ENCODE measurements at places on chromosomes 3 and 15.

DNA sequence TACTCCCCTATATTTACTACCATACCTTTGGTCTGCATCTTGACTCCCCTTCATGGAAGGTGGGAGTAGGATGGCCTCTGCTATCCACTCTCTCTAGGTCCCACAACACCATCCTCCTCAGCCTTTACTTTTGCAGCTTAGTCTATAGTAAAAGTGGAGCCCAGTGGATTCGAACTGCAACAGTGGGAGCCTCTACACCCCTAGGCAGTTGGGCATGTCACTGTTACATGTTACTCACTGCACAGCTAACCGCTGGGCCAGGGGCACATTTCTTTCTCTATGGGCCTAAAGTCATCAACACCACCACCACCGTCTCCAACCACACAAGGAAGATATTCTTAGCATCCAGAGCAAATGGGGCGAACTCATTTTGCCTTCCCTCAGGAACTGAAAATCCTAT lies 62.9 kb downstream of the KLF13 start:
- DNase-seq, result no peak

- no peak for DNase-seq
Measured at GRCh38 chr15:60179786-60180391, 175.8 kb downstream of the FOXB1 start.

DNA sequence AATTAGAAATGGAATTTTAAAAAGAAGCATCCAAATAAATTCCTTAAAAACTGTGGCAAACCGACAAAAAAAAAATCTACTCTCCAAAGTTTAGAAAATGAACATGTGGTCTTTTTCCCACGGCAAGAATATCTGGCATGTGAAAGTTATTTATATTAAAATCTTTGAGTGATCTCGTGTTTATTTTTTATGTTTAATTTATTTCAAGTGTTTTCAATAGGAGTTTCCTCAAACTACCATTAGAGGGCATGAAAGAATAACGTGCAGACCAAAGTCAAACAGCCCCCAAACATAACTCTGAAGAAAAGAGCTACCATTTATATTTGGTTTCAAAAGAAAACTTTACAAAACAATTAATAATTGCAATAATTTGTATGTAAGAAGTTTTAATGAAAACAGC lies 286.4 kb downstream of the ZIC4 start:
- no peak for DNase-seq

DNA sequence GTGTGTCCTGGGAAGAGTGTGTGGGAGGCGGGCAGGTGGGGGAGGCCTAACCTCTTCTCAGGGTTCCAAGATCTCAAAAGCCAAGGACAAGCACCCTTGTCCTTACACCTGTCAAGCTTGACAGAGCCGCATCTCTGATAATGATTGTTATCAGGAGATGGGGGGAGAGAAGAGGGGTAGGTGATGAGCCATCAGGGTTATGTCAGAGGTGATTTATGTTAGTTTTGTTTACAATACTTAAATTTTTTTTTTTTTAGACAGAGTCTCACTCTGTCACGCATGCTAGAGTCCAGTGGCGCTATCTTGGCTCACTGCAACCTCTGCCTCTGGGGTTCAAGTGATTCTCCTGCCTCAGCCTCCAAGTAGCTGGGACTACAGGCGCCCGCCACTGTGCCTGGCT lies 7.4 kb upstream of the NCBP2 start:
- DNase-seq, result no peak

GRCh38 chr3:130907966-130908365 lies 14.1 kb downstream of the ATP2C1 start:
- DNase-seq, result no peak

- DNase-seq, result no peak
Measured at GRCh38 chr15:97425596-97425995, 534.9 kb upstream of the ARRDC4 start.

DNA sequence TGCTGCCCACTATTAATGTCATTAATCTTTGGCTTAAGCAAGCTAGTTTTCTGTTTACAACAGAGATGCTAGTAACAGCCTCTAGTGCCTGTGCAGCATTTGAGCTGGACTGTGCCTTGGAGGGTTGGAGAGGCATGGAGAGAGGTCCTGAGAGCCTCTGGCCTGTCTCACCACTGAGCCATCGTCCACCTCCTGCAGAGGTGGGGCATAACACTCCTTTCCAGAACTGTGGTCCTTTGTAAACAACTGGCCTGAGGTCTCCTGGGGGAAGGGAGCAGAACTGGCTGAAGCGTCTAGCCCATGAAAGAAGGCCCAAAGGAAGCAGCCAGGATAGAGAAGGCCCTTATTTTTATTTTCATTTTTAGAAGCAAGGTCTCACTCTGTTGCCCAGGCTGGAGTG lies 10.0 kb upstream of the CAMKV start:
- no peak for DNase-seq

DNA sequence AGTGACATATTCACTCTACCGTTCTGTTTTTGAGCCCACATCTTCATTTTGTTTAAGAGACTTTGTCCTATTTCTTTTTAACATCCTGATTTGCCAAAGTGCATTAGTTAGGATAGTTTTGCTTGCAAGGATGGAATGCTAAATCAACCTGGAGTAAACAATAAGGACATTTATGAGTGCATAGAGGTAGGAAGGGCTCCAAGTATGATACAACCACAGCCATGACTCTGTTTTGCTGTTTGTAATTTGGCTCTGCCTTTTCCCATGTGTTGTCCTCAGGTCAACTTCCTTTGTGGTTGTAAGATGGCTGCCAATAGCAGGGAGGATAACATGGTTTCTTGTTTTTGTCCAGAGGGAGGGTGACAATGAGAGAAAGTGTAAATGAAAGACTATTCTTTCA lies 66.4 kb upstream of the GOLIM4 start:
- no peak for DNase-seq

DNA sequence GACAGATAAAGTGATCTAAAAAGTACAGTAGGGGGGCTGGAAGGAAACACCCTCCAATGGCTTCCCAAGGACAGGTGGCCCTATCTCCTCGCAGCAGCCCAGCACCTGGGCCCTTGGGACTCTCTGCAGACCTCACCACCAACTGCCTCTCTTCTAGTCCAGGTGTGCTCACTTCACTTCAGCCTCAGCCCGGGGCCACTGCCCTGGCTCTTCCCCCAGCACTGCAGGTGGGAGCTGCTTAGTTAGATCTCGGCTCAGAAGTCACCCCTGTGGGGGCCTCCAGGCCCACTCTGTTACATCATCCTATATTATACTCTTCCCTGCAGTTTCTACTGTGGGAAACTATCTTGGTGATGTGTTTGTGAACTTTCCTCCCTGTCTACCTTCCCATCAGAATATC lies 2.0 kb downstream of the KLF15 start:
- DNase-seq, result no peak

GRCh38 chr3:44001072-44001471 lies 240.6 kb upstream of the TOPAZ1 start:
- no peak for DNase-seq

DNA sequence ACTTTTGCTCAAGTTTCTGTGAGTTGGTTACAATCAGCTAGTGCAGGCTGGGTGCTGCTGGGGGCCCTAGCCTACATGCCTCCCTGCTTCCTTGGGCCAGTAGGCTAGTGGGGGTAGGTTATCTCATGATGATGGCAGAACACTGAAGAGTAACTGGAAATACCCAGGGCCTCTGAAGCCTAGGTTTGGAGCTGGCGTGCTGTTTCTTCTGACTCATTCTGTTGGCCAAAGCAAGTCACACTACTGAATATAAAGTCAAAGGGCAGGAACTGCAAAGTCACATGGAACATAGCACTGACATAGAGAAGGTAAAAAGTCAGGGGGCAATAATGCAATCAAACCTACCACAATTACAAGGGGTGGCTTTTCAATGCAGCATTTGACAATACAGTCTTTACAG lies 34.5 kb downstream of the RASGRP1 start:
- no peak for DNase-seq

DNA sequence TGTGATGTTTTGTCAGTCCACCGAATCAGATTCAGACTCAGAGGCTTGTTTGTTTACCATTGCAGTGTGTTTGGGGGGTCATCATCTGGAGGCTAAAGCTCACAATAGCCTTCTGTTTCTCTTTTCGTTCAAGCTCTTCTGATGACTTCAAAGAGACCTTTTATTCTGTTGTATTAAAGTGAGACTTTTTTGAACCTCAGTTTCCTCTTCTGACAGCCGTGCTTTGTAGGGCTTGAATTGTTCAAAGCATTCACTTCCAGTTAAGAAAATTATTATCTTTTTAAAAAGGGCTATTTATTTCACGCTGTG lies 1.3 kb downstream of the PXK start:
- DNase-seq, result no peak

DNA sequence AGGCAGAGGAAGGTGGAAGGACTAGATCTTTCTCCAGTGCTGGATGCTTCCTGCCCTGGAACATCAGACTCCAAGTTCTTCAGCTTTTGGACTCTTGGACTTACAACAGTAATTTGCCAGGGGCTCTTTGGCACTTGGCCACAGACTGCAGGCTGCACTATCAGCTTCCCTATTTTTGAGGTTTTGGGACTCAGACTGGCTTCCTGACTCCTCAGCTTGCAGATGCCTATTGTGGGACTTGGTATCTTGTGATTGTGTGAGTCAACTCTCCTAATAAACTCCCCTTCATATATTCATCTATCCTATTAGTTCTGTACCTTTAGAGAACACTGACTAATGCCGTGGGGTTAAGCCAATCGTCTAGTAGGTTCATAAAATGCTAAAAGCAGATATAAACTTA lies 8.8 kb upstream of the B3GNT5 start:
- DNase-seq, result no peak

DNA sequence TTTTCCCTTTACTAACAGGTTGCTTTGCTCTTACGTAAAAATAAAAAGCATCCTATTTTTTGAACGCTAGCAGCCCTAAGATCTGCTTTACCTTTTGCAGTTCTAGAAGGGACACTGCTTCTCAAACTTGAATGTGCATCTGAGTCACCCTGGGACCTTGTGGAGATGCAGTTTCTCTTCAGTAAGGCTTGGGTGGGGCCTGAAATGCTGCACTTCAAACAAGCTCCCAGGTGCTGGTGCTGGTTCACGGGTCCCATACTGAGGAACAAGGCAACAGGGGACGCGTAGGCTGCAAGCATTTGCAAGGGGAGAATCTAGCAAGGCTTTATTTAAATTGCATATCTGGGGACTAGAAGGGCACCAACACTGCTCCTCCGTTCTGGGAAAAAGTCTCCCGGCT lies 30.0 kb downstream of the MB21D2 start:
- DNase-seq, result no peak

DNA sequence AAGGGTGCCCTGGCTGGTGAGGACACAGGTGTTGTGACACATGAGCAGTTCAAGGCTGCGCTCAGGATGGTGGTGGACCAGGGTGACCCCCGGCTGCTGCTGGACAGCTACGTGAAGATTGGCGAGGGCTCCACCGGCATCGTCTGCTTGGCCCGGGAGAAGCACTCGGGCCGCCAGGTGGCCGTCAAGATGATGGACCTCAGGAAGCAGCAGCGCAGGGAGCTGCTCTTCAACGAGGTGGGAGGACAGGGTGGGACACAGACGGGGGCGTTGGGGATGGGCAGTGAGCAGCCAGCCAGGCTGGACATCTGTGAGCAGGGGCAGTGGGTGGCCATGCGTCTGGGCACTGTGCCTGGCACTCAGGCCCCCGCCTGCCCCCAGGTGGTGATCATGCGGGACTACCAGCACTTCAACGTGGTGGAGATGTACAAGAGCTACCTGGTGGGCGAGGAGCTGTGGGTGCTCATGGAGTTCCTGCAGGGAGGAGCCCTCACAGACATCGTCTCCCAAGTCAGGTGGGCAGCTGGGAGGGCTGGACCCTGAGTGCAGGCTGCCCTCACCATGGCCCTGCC lies 10.3 kb downstream of the ANKRD63 start:
- DNase-seq, result no peak

- no peak for DNase-seq
Measured at GRCh38 chr3:27511724-27512422, 27.7 kb upstream of the SLC4A7 start.

GRCh38 chr3:57120040-57120439 lies 45.1 kb downstream of the IL17RD start:
- DNase-seq, result no peak

GRCh38 chr3:73255609-73256029 lies 194.2 kb downstream of the EBLN2 start:
- no peak for DNase-seq

DNA sequence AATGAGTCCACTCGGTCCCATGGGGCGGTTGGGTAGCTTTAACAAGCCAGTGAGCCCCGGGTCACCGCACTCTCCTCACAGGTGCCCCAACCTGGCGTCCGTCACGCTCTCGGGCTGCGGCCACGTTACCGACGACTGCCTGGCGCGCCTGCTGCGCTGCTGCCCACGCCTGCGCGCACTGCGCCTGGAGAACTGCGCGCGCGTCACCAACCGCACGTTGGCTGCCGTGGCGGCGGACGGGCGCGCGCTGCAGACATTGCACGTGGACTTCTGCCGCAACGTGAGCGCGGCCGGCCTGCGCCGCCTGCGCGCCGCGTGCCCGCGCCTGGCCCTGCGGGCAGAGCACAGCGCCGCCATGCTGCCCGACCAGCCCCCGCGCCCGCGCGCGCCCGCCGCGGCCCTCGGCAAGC lies 3.4 kb downstream of the FBXL22 start:
- peak; percentile 70 for DNase-seq

DNA sequence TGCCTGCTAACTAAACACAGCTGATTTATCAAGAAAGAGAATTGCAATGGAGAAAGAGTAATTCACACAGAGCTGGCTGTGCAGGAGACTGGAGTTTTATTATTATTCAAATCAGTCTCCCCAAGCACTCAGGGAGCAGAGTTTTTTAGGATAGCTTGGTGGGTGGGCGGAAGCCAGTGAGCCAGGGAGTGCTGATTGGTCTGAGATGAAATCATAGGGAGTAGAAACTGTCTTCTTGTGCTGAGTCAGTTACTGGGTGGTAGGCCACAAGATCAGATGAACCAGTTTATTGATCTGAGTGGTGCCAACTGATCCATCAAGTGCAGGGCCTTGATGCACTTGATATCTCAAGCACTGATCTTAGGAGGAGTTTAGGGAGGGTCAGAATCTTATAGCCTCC lies 891.9 kb upstream of the CADM2 start:
- no peak for DNase-seq

GRCh38 chr3:188747489-188747888 lies 424.3 kb upstream of the TPRG1 start:
- no peak for DNase-seq

GRCh38 chr15:39788800-39789565 lies 6.3 kb upstream of the FSIP1 start:
- DNase-seq, result no peak

DNA sequence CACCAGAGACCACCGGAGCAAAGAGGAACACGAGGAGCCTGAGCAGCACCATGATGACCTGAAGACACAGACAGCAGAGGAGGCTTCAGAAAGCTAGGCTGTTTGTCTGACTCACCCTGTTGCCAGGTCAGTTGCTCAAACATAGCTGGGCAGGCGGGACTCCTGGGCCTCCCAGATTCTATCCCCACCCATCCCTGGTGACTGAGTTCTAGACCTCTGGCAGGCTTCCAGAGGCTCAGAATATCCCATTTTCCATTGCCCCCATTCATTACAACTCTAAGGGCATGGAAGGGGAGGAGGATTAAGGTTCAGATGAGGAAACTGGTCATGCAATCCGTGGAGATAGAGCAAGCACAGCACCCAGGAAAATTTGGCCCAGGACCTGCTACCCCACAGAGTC lies at the start of gene CDHR4:
Gene CDHR4, minus strand, starts transcription at position 113 of the 400 bp plus-strand sequence. Its CDS starts 61 bp downstream, at position 52.
- no peak for DNase-seq

GRCh38 chr3:127207727-127208482 lies 15.0 kb downstream of the PRR23E start:
- DNase-seq, result no peak
